NCI-H774 (cell line): ENCODE measurements at places on chromosomes 3 and 15.

DNA sequence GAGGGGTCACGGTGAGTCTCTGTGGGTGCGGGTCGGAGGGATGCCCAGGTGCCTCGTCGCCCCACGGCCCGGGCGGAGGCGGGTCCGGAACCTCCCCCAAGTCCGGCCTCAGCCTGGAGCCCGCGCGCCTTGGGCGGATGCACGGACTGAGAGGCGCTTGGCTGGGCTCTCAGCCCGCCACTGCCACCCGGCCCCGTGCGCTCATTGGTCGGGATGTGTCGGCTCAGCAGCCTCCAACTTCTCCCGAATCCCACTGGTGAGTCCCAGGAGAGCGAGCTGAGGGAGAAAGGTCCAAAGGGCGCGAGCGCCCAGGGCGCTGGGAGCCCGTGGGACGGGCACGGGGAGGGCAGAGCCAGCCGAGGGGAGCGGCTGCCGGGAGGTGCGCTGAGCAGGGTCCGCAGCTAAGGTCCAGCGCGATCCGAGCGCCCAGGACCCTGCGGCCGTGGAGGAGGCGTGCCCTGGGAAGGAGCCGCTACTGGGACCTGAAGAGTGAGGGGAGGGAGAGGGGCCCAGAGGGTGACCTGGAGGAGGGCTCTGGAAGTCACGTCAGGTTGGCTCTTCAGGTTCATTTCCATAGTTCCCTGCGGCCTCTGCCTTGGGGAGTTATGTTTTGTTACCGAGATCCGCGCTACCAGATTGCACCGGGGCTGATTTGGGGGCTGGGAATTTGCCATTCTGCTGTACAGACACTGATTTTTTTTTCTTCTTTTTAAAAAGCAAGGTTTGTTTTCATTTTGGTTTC is at the start of gene MME:
Gene MME (plus strand): TSS at position 574 of the 742 bp plus-strand sequence. CDS start 3,849 bp downstream, outside the sequence.
- DNase-seq: peak; percentile 67

DNA sequence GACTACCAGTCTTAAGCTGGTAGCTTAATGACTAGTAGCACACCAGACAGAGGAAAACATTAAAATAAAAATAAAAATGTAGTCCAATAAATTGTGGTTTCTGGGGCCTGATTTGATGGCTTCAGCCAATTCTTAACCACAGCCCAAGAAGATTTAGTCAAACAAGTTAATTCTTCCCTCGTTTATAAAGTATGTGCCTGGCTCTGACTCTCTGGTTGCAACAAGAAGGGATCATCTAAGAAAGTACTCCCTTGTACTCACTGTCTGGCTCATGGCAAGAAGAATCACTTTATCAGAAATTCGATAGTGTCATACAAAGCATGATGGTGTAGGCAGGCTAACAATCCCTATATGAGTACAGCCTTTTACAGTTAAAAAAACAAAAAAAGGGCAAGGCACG is 141.9 kb downstream of the P3H2 start:
- no peak for DNase-seq

DNA sequence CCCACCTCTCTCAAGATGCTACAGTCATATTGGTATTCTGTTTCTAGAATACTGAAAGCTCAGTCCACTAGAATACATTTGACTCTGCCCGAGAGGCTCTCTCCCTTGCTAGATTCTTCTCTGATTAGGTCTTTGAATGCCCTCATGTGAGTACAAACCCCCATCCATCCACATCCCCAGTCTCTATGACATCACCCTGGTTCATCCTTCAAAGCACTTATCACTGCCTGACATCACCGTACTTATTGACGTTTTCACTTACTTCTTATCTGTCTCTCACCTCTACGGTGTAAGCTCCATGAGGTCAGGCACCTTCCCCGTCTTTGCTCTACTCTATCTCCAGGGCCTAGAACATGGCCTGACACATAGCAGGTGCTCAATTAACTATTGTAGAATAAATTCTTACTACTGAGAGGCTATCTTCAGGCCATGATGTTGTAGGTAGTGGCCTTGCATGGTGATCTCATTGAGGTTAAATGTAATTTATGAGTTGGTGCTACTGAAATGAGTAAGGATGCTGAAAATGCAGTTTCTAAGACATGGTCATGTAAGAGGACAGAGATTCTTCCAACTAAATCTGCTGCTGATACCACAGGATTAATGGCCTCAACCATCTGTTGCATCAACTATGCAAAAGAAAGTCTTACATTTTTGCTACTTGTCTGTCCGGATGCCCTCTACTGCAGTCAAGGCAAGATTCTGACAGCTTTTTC is 26.8 kb downstream of the EOGT start:
- DNase-seq: no peak

- DNase-seq: no peak
Measured at GRCh38 chr3:16789344-16790120, 95.2 kb upstream of the PLCL2 start.

DNA sequence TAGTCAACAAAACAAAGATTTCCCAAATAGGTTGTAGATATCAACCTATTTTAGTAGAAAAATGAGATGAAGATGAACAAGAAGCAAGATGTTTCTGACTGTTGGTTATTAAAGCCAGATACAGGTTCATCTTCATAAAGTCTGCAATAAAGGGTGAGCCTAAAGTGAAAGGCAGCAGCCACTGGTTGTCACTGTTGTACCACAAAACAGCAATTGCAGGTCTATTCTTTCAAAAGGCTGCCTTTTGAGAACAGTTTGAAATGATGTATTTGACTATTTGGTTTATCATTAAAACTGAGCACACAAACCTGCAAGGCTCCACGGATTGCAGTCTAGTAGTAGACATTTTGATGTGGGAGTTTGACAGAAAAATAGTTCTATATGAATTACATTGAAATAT is 543.4 kb downstream of the GBE1 start:
- DNase-seq: no peak

DNA sequence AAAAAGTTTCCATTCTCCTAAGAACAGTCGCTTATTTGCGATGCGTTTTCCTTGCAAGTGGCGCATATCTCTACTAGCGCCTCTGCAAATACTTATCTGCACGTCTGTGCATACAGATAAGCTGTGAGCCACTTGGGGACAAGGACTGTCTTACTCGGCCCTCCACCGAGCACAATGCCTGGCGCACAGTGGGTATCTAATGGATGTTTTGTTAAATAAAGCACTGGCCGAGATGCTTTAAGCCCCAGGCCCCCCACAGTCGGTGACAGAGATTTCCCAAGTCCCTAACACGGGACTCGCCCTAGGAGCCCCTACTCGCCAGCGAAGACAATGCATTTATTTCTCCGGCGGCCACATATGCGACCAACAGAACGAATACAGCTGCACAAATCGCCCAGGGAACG is 503 bp downstream of the HLTF start:
- DNase-seq: peak; percentile 45

GRCh38 chr3:64852738-64853137 is 164.9 kb upstream of the ADAMTS9 start:
- DNase-seq: no peak

DNA sequence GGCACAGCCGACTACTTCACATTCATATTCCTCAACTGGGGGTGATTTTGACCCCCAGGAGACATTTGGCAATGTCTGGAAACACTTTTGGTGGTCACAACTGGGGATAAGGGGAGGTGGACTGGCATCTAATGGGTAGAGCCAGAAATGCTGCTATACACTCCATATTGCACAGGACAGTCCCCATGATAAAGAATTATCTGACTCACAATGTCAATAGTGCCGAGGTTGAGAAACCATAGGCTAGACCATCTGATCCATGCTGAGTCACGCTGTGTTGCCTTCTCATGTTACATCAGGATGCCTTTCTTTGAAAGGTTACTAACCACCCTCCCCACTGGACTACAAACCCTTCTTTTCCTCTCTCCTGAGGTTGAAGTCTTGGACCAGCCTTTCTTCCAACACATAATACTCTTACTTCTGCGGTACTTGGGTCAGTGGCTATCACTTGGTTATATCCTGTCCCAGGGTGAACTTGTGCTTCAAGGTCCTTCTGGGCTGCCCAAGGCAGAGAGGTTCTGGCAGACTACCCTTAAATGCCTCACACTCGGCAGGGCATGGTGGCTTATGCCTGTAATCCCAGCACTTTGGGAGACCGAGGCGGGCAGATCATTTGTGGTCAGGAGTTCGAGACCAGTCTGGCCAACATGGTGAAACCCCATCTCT is 68.8 kb downstream of the CTNNB1 start:
- no peak for DNase-seq

GRCh38 chr3:145272684-145273083 is 888.3 kb downstream of the PLOD2 start:
- no peak for DNase-seq

- DNase-seq: no peak
Measured at GRCh38 chr3:35677797-35678196, 38.5 kb downstream of the ARPP21 start.

DNA sequence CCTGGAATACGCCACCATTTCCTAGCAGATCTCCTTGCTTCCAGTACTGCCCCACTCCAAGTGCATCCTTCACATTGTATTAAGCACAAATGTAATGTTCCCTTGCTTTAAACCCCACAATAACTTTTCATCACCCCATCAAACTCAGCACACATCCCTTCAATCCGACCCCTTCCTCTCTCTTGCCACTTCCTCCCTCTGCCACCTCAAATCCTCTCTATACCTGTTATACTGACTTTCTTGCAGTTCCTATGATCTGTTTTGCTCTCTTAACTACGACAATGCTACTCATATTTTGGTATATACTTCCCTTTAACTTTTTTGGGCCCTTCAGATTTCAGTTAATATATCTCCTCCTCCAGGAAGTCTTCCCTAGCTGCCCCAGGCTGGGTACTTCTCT is 14.1 kb downstream of the PARL start:
- no peak for DNase-seq

DNA sequence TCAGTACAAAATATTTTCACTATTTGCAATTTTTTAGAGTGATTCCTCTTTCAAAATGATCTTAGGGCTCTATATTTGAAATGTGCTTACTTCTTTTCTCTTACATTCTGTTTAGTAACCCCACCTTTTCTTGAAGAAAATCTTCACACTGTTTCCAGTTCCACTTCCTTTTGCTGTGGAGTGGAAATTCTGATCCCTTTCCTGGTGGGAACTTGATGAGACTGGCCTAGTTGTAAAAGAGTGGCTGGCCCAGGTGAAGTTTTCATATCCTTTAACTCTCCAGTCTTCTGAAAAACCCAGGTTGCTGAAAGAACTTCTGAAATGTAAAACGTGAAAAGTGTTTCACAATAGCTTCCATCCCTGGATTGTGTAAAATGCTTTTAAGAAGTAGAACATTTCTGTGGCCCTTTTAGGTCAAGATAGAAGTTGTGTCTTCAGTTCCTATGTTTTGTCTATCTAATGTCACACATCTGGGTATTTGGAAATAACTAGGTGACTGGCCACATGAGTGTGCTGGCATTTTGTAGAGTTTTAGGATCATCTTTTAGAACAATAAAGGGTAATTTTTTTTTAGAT is 84.8 kb upstream of the LRIG1 start:
- no peak for DNase-seq

GRCh38 chr15:36914960-36915808 is 185.2 kb downstream of the MEIS2 start:
- no peak for DNase-seq
